Right kidney (tissue), 9 donors: ENCODE measurements at places on chromosomes 5 and 9.

DNA sequence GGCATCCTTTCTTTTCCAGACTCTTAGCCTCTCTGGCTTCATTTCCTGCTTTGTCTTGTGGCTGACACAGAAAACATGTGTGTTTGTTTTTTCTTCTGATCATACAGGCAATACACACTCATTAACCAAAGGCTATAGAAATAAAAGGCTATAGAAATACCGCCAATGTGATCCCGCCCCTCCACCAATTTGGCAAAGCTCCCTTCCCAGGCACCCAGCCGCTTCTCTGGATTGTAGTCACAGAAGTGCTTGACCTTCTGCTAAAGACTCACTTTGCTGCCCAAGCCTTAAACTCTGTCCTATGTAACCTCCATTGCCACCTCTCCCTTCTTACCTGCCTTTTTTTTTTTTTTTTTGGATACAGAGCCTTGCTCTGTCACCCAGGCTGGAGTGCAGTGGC is 5.3 kb downstream of the TXNDC15 start:
- DNase-seq = no peak

DNA sequence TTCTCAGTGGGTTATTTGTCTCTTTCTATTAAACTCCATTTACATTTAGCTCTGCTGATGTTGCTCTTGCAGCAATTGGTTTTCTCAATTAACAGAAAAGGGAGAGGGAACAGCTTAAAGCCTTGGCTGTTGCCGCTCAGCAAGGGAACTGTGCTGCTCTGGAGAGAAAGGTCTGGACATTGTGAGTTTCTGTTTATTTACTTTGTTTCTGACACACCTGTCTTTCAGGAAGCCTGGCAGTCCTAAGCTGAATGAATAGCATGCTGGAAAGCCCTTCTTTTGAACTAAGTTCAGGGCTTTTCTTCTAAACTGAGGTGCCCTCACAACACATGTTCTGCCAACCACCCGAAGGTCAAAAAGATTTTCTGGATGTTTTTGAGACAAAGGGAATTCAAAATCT is 491.9 kb downstream of the PDE4D start:
- no peak for DNase-seq

- no peak for DNase-seq
Measured at GRCh38 chr5:156526081-156526925, 199.3 kb downstream of the SGCD start.

GRCh38 chr5:81755320-81755719 is 4.4 kb upstream of the SSBP2 start:
- DNase-seq = no peak

GRCh38 chr5:91382530-91383026 is 539 bp downstream of the ARRDC3 start:
- peak; percentile 60 for DNase-seq

DNA sequence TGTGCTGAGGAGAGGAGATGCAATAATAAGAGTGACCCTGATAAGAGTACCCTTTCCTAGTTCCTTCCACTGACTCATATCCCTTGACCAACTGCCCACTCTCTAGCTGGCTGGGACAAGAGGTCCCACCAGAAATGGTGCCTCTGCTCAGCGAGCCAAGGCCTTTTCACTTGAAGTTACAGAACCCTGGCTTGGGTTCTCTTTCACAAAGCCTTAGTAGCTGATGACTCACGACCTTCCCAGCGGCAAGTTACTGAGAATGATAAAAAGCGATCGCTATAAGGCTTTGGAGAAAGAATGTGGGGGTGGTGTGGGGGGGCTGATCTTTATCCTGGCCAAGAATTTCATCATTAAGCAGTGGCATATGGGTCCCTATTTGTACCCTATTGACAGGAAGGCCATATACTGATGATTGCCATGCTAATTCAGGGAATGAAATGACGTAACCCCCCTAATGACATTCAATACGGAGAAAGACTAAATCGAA is 90.3 kb downstream of the FBXO38 start:
- DNase-seq = no peak

DNA sequence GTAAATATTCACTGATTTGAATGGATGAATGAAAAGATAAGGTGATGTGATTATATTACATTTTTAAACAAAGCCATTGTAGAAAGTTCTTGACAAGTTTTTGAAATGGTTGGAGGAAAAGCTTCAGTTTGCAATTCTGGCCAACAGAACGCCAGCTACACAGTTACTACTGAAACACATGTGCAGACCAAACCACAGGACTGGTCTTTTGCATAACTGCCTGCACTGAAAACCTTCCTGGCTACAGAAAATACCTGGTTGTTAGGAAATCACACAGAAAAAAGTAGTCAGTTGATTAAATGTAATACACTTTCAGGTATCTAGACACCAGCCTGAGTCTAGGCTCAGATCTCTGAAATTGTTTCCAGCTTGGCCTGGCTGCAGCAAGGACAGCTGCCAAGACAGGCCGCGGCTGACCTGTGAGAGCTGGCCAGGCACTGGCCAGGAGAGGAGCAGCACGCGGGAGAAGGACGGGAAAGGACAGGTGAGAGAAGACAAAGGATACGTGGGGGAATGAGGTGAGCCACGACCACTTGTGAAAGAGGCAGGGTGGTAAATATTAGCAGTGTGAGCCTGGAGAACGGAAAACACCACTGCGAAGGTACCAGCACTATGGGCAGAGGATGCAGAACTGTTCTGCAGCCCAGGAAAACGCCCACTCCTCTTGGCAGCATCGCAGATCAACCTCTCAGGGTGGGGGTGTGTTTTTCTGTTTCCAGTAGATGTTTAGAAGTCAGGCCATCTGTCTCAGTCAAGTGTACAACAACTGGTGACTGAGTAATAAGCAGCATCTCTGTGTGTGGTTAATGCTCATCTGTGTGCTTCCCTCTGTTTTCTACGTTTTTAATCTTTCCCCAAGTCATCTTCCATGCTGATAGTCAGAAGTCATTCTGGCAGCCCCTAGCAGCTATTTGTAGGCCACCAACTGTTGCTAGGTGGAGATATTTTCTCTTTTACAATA is 137.4 kb downstream of the SCAMP1 start:
- DNase-seq = no peak

DNA sequence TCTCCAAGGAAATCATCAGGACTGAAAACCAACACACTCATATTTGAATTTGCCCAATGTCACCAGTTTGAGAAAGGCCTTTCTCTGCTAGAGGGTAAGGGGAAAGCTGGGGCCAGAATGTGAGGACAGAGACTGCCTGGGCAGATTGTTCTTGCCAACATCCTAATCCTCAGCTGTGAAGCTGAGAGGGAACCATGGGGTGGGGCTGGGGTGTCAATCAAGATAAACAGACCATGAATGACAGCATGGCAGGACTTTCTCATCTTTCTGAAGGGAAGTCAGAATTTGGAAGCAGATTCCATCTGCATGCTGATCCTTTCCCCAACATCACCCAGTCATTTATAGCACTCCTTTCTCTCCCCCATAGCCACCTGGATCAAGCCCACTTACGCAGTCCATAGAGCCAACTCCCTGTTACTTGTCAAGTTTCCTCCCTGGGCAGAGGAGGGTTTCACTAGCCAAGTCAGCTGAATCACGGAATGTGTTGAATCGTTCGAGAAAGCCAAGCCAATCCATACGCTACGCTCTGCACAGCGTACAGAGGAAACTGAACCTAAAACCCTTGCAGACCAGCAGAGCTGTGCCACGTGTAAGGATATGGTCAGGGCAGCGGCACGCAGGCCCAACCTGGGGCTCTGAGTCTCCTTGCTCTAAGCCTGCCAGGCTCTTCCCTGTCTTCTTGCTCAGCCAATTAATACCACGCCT is 14.9 kb downstream of the GLDC start:
- DNase-seq = no peak

GRCh38 chr9:93680443-93681268 is 104.3 kb downstream of the PHF2 start:
- DNase-seq = no peak

- DNase-seq = no peak
Measured at GRCh38 chr5:89662499-89662898, 747.1 kb downstream of the CETN3 start.

DNA sequence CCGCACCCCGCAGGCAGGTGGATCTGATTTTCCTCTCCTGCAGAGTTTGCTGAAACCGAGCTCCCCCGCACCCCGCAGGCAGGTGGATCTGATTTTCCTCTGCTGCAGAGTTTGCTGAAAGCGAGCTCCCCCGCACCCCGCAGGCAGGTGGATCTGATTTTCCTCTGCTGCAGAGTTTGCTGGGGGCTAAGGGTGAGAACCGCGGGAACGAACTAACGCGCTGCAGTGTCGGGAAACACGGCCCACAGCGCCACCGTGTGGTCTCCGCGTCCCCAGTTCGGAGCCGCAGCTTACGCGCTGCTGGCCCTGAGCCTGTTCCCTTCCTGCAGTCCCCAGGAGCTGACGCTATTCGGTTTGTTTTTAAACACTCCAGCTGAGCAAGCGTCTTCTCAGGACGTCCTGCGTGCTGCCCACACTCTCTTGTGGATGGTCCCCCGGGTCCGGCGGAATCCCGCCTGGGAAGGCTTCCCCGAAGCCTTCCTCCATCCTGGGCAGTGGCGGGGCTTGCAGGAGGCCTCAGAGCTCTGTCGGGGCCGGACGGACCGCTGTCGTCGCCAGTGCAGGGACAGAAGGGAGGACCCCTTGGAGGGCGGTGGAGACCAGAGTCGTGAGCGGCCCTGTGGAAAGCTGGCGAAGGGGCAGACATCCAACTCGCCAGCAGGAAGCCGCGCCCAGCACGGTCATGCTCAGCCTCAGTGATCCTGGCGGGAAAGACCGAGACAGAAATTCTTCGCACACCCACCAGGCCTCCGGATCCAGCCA is 121.2 kb upstream of the LPCAT1 start:
- peak; percentile 79 for DNase-seq

DNA sequence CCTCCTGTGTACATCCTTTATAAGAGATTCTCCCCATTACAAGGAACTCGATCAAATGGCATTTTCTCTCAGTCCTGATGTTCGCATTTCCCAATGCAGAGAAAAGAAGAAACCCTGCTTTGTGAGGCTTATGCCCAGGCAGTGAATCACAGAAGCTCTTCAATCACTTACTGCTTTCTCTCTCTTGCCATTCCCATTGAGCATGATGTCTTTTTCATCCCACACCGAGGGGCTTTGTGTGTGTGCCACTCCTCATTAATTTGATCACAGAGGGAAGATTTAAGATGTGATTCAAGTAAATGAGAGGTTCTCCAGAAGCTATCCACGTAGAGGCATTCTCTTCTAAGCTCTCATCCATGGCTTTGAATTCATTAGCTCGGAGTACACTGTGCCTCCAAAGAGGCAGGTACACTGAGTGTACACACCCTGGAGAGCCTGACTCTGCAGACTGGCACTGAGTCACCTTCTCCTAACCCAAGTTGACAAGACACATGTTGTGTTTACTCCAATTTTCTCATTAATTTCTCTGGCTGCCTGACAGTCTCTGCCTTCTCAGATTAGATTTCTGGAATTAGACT is 45.4 kb downstream of the MFAP3 start:
- no peak for DNase-seq

- no peak for DNase-seq
Measured at GRCh38 chr9:136700959-136701667, 11.3 kb upstream of the DIPK1B start.

DNA sequence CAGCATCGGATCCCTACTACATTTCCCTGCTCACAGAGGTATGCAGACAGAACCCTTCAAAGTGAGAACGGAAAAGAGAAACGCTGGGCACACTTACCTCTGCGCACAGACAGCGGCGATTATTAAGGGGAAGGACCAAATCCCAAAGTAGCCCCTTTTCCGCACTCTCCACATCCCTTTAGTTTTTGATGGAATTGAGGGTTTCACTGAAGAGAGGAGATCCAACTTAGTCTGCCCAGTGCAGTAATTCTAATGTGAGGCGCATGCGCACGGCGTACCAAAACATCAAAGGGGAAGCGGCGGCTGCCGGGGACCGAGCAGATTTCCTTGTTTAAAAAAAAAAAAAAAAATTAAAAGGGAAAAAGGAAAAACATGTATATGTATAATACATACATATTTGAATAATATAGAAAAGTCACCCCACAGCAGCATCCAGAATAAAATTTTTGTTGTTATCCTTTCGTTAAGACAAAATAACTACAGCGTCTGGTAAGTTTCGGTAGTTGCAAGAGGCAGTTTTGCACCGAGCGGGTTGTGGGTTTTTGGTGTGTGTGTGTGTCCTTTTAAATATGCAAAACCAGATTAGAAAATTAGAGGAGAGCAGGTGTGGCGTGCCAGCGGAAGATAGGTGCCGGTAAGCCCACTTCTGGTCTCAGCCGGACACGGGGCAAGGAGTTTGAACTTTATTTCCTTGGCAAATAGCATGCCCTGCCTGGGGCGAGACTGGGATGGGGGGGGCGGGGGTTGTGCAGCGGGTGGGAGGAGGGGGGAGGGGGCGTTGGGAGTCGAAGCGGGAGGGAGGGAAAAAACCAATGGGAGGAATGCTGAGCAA is at the start of gene GABRB2:
Gene GABRB2, minus strand, starts transcription at position 256 of the 832 bp plus-strand sequence. Its CDS starts 82 bp downstream, at position 174.
- DNase-seq = peak; percentile 74

DNA sequence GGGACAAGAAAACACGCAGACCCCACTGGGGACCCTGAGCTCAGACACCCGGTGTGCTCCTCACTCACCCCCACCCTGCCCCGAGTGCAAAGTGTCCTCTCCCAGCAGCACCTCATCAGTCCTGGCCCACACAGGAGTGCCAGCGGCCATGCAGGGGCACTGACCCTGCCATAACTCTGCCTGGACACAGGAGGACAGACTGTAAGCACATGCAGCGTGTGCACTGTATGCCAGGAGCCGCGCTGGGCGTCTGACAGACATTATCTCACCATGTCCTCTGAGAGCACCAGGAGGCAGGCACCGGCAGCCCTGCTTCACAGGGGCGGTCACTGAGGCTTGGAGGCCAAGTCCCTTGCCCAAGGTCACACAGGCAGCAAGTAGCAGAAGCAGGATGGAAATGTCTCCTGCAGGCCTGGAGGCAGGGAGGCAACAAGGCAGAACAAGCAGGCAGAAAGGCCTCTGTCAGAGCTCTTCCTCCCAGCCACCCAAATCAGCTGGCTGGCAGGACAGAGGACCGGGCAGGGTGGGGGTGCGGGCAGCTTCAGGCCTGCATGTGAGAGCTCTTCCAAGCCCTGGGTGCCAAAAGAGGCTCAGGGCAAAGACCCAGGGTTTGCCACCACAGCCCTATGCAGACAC is 8.4 kb downstream of the EEIG1 start:
- DNase-seq = no peak

- peak; percentile 81 for DNase-seq
Measured at GRCh38 chr5:36692791-36693763, 86.7 kb downstream of the SLC1A3 start.

- no peak for DNase-seq
Measured at GRCh38 chr9:78614892-78615291, 318.0 kb downstream of the PSAT1 start.

GRCh38 chr9:37381094-37381741 is 41.3 kb upstream of the GRHPR start:
- DNase-seq = no peak
